ENCODE measurements at places on chromosomes 3 and 15.

DNA sequence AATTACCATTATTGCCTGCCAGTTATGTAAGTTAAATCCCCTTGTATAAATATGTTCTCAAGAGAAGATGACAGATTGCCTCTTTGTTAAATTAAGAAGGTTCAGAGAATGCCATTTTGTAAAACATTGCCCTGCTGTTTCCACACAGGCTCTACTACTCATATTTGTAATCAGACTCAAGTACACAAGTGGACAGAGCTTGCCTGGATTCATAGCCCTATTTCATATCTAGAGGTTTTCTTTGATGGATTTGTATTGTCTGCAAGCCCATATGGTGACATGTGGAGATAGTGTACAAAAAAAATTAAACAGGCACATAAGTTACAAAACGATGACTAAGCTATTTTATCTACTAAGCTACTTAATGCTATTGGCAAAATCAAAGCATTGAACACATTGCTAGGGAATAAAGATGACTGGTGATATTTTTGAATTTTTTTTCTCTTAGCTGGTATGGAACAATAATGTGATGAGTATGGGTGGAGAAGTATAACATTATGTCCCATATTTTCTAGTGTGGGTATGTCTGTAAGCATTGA, 1286.6 kb upstream of the ALCAM start:
- DNase-seq: no peak

GRCh38 chr3:152296971-152297370, 28.2 kb downstream of the MBNL1 start:
- no peak for DNase-seq

DNA sequence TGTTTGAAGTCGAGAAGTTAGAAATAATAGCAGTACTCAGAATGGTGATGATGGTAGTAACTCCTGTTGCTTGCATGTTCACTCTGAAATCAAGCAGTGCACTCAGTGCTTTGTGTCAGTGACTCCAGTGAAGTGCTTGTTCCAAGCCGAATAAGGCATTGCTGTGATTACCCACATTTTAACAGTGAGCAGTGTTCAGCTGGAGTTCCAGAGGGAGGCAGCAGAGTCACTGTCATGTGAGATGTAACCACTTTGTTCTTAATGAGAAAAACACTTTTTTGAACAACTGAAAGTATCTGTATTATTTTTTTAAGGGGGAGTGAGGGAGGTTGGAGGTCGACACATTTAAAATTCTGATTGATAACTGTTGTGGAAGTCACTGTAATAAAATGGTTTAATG, 3.7 kb downstream of the MDFIC2 start:
- DNase-seq: no peak

- DNase-seq: no peak
Observed at GRCh38 chr3:139769796-139770195, 92.0 kb upstream of the NMNAT3 start.

- no peak for DNase-seq
Observed at GRCh38 chr3:131856171-131856570, 178.6 kb downstream of the CPNE4 start.

DNA sequence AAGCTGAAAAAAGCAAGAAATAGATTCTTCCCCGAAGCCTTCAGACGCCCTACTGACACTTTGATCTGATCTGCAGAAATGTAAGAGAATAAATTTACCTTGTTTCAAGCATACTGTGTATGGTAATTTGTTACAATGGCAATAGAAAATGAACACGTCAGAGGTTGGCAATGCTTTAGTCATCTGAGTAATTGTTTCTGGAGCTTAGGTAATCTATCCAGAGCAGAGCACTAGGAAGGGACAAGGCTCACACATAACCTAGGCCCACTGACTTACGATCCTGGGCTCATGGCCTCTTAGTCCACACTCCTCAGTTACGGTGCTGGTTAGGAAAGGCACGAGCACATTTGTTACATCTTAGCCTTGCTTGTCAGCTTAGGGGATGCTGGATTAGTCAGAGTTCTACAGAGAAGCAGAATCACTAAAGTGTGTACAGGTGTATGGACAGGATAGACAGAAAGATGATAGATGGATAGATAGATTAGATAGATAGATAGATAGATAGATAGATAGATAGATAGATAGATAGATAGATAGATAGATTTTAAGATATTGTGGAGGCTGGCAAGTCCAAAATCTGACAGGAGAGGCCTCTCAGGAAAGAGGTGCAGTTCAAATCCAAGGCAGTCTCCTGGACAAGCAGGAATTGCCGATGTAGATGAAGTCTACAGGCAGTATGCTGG, 46.8 kb upstream of the TBC1D23 start:
- DNase-seq: no peak

DNA sequence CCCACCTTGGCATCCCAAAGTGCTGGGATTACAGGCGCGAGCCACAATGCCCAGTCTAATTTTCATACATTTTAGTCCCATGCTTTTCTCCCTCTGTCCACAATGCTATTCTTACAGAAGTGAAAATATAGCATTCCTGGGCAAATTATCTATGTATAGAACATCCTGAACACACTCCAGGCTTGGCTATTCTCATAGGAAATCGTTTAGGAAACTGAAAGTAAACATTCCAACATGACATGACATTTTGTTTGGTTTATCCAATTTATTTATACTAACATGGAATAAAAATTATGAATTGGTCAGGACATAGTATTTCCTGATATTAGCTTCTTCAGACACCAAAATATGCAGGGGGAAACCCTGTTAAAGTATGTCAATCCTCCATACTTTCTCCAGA, 52.6 kb downstream of the SYNM start:
- DNase-seq: no peak

- no peak for DNase-seq
Observed at GRCh38 chr3:47910777-47911440, 105.3 kb downstream of the MAP4 start.

DNA sequence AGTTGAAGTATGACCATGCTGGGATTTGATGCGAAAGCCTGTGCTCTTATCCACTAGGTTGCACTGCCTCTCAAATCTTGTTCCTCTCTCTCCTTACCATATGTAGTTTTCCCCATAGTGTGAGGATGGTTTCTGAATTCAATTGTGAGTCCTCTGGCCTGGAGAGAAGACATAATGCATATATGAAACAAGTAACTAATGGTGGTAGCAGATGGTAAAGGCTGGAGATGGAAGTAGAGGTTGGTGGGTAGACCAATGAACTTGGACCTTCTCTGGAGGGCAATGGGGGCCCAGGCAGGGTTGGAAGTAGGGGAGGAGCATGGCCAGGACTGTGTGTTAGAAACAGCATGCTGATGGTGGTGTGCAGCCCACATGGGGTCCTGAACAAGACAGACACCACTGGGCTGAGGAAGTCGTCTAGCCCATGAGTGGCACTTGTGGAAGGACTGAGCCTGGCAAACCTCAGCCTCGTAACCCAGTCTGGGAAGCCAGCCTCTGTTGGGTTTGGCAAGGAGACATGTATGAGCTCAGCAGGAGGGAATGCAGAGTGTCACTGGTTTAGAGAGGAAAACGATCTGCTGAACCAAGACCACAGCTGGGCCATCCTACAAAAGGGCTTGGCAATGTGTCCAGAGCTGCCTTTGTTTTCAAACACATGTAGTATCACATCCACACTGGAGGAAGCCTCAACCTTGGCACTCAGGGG, 18.5 kb upstream of the LMCD1 start:
- DNase-seq: peak; percentile 78

GRCh38 chr3:190617185-190617584, 103.3 kb downstream of the IL1RAP start:
- DNase-seq: no peak

DNA sequence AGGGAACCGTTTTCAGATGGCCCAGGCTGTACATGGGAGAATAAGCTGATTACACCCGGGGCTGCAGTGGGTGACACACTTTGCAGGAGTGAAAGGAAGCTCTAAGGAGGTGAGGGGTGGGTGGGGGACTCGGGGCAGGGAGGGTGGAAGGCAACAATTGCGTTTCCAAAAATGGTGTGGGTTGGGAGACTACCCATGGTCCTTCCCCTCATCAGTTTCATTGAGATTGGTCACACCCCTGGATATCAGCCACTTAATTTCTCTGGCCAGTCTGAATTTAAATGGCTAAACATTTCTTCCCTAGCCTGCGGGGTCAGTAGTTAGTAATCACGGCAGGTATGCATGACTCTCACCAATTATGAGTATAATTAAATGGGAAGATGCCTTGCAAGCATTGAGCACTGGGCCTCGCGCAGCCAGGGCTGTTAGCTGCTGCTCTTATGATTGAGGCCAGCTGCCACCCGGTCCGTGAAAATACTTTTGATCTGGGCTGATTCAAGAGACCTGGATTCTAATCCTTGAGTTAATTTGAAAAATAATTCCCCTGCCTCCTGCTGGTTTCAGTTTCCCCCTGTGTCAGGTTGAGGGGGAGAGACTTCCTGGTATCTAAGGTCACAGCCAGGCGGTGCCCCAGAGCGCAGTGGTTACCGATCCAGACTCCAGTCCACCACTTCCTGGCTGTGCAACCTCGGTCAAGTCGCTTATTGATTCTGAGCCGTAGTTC, 23.3 kb downstream of the SLC6A6 start:
- no peak for DNase-seq

DNA sequence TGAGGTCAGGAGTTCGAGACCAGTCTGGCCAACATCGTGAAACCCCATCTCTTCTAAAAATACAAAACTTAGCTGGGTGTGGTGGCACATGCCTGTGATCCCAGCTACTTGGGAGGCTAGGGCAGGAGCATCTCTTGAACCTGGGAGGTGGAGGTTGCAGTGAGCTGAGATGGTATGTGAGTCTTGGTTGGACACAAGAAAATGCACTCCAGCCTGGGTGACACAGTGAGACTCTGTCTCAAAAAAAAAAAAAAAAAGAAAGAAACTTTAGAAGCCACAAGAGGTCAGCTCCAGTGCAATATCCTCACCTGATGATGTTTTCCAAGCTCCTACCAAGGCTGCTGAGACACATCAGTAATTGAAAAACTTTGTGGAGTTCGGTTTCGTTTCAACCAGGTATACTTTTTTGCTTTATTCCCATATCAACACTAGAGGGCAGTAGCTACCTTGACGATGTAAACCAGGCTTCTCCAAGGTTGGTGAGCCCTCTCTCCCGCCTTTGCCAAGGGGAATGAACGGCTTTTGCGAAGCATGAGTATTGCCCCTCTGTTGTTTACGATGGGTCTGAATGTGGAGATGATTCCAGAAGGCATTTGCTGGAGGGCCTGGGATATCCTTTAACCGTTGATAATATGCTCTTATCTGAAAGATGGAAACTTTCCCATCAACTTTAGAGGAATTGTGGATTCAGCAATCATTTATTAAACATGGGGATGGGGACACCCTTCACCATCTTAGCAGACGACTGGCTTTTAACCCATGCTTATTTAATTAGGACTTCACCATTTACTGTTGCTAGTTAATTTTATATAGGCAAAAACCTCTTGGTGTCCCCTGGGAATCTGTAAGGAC, 202.8 kb downstream of the SV2B start:
- DNase-seq: peak; percentile 53

- no peak for DNase-seq
Observed at GRCh38 chr3:94356581-94356980, 293.7 kb downstream of the NSUN3 start.

Measured in right lung (tissue), 10 donors.